GM12865 (cell line): ENCODE measurements at places on chromosomes 11 and 22.

DNA sequence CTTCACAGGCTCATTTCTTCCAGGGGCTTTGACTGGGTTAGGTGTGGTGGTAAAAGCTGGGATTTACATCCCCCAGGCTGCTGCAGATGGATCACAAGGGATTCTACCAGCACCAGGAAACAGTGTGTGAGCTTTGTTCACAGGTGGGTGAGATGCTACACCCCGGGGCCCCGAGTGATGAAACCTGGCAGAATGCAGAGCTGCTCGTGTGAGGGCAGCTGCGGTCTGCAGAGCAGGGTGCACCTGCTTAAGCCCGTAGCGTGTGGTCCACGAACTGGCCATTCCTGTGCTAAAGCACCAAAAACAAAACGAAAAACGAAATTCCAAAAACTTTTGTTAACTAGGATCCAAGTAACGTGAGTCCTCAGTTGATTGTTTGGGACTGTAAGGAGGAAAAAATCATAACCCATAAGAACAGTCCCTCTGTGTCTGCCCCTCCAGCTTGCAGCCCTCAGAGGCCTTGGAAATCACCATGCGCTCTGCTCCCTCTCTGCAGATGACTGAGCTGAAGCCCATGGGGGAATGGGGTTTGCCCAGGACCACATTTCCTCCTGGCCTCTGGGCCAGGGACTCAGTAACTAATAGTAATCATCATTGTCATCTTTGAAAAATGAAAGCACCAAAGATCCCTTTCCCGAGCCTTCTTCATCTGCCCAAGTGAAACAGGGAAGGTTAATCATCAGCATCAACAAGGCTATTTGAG, 24.6 kb downstream of the ELF5 start:
- DNase-seq = peak; percentile 37

- DNase-seq = peak; percentile 55
These were observed 163.4 kb upstream of the NCAM1 start for GRCh38 chr11:112797648-112798293.

GRCh38 chr22:35685731-35686130, 31.9 kb upstream of the APOL5 start:
- DNase-seq = no peak

GRCh38 chr11:132531921-132532320, 1000.4 kb downstream of the OPCML start:
- DNase-seq = no peak

GRCh38 chr22:48797731-48798130, 1029.9 kb downstream of the BRD1 start:
- DNase-seq = no peak

GRCh38 chr11:22832315-22833015, 2.9 kb upstream of the SVIP start:
- DNase-seq = no peak

DNA sequence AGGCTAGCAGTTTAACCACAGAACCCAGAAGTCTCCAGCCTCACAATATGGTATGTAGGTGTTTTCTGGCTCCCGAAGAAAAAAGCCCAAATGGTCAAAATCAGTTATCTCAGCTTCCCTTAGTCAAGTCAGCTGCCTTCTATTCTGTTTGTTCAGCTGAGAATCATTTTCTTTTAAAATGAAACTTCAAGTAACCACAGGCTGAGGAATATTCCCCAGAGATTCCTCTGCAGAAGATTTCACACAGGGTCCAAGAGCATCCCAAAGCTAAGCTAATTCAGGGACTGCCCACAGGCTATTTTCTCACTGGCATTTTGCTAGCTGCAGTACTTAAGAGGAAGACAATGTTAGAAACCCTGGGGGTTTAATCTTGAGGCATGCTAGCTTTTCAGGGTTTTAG, 977.0 kb upstream of the CHORDC1 start:
- no peak for DNase-seq

GRCh38 chr11:130159657-130160497, at the start of gene ST14:
Gene ST14, plus strand, starts transcription at chr11:130159782. Its CDS starts 198 bp downstream, at chr11:130159980.
- no peak for DNase-seq

DNA sequence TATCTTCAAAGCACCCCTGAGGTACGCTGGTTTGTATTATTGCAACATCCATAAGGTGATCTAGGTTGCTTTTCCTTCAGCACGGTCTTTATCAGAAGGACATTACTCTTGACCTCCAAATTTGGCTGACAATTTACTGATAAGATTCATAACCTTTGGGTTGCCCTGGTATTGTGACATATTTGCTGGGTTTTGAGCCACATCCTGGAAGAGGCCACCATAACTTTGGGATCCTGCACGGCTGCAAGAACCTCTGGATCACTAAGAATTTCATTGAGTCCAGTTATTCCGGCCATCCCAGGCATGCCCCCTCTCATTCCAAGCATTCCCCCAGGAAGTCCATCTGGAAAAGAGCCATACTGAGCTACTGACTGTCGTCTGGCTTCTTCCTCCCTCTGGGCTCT, 6.5 kb upstream of the PLET1 start:
- DNase-seq = no peak

GRCh38 chr22:31874821-31875220, 69.5 kb upstream of the YWHAH start:
- DNase-seq = no peak

- no peak for DNase-seq
These were observed 291.4 kb downstream of the ST3GAL4 start for GRCh38 chr11:126646701-126647557.

- no peak for DNase-seq
These were observed 23.0 kb downstream of the MYO18B start for GRCh38 chr22:25765016-25765367.

GRCh38 chr22:26558248-26558895, 31.6 kb downstream of the TPST2 start:
- no peak for DNase-seq

DNA sequence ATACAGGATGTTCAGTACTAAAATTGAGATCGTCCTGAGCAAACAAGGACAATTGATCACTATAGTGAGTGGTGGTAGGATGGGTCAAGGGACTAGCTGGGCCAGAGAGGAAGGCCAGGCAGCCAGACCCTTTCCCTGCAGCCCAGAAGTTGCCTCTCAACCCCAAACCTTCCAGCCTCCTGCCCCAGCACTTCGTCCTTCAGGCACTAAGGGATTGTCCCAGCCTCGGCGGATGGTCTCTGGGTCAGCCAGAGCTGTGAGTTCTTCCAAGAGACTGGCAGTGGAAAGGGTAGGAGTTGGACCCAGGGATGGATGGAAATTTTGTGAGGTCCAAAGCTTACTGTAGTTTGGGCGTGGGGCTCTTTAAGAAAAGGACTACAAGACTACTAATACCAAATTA, 3.6 kb upstream of the LMO1 start:
- DNase-seq = no peak

DNA sequence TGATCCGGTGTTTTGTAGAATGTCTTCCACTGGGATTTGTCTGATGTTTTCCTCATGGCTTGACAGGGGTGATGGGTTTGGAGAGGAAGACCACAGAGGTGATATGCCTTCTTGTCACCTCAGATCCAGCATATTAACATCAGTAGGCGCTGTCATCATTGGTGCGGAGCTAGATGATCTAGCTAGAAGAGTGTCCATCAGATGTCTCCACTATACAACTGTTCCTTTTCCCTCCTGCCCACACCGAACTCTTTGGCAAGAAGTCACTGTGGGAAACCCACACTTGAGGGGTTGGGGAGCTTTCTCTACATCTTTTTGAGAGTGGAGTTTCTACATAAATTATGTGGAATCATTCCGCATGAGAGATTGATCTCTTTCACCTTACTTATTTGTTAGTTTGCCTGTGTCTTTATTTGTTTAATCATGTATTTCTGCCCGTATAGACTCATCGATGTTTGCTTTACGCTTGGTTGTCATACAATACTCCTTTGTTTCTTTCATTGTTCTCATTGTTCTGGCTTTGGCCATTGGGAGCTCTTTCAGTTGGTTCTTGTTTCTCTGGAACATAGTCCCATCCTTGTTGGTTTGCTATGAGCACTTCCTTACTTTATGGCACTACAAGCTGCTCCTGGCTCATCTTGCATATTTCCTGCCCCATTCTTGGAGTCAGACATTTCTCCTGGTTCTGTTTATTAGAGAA, 1420.3 kb downstream of the BRD1 start:
- no peak for DNase-seq

DNA sequence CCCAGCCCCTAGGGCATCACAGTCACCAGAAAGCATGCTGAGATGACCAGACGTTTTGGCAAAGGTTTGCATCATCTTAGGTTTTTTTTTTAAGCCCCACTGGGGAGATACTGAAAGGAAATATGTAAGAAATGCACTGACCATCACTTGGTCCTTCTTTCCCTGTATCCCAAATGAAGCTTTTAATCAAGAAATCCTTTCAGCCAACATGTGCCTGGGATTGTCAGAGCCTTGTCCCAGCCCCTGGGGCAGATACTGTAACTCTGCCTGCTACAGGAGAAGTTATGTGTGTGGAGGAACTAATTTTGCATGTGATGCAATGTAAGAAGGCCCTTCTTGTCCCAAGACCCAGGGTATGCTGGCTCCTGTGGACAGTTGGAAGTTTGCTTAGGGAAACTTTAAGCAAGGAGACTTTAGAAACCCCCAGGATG, 65.6 kb downstream of the PPFIBP2 start:
- peak; percentile 9 for DNase-seq

DNA sequence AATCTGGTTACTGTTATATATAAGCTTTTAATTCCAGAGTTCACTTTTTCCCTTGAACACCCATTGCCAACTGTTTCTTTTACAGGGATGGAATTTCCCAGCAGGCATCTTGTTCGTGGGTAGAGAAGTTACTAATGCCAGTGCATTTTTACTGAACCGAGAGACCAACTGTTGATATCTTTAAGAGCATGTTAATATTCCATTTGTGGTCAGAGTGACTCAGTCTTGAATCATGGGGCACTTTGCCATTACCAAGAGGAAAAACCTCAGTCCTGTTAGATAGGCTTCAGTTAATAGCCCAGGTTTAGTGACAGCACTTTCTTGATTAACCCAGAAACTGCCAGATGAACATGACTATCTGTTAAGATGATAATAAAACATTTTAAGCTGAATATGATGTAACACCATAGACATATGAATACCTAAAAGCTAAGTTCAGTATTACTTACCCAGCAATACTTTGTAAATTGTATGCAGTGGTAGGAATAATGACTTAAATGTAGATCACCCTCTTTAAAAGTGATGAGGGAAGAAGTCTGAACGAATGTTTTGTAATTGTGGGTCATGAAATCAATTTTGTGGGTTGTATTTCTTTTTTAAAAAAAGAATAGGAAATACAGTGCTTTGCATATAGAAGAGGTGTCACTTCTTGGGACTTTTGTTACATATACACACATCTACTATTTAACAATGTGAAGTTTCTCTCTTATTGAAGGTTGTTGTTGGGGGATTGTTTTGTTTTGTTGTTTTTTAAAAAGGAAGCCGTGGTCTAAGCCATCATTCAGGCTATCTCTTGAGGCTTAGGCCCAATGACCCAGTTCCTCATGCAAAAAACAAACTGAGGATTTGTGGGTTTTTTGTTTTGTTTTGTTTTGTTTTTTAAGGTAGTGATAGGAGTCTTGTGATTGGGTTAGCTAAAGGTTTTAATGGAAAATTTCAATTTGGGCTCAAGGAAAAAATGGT, 79.2 kb upstream of the GRIK4 start:
- DNase-seq = peak; percentile 40

GRCh38 chr11:69864686-69865661, 45.8 kb upstream of the FGF3 start:
- DNase-seq = no peak

GRCh38 chr11:114079511-114080065, 20.1 kb downstream of the ZBTB16 start:
- no peak for DNase-seq

DNA sequence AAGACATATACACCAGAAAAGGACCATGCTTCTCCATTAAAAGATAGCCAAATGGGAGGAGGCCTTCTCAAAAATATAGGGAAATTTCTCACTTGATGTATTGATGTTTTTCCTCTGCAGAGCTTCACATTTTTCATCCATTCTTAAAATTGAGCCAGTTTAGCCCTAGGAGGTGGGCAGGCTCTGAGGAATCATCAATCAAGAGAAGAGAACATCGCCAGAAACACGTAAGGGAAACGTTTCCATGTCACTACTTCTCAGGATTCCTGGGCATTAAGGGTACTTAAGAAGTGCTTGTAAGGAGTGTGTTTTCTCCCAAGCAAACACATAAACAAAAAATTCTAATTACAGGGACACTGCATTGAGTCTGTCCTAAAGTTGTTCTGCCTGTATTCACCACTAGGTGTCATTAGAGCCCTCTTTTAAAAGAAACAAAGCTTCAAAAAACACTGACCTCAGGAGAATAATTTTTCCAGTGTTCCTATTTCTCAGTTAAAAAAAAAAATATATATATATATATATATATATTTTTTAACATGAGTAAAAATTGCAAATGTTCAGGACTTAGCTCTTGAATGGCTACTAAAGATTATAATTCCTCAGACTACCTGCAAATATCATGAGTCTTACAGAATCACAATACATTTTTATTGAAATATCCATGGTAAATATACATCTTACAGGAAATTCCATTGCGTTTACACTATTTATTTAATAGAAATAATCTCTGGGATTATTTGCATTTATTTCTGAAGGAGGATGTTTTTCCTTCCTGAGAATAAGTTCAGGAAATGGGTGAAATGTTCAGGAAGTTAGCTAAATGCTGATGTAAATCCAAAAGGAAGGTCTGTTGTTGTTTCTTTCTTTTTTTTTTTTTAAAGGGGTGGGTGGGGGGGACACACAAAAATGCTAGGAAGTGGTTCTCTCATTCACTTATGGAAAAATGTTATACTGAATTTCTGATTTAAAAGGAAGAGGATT, 16.0 kb downstream of the FZD4 start:
- peak; percentile 47 for DNase-seq

DNA sequence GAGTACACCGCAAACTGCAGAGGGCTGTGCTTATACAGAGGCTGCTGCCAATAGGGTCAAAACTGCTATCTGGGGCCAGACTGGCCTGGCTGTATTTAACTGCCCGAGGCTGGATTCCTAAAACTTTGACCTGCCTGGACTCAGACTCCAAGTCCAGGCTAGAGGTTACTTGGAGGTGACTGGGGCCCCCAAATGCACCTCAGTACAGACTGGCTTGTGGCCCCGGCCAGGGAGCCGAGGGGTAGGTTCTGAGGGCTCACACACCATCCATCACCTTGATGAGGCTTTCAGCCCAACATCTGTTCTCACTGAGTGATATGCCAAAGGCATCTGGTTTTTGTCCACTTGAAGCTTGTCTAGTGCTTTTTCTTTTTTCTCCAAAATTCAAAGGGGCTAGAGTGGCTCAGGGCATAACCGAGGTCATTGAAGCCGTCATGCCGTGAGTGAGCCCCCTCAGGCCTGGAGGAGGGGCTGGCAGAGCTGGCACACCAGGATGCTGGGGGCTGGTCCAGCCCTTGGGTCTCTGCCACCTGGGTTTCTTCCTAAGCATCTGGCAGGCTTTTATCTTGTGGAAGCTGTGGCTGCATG, 52.4 kb upstream of the TTLL12 start:
- DNase-seq = no peak

- DNase-seq = no peak
These were observed 693 bp upstream of the LINC01488 start for GRCh38 chr11:69480547-69481392.

- no peak for DNase-seq
These were observed 86.3 kb upstream of the BLID start for GRCh38 chr11:122202161-122202950.

DNA sequence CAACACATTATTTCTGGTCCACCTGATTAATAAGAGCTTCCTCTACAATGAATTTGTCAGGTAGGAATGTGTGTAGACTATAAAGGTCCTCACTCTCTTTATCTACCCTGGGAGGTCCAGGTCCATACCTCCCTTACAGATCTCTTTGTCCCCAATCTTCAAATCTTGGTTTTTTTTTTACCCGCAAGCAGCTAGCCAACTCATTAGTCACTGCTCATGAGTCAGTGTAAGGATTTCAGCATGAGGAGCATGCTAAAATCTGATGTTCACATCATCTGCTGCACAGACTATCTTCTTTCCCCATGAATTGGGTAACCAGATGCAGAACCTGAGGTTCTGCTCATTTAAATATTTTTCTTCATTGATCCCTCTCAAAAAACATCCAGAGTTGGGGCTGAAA, 397.0 kb upstream of the ISX start:
- no peak for DNase-seq
